Activated CD8-positive, alpha-beta memory T cell treated with anti-CD3 and anti-CD28 coated beads, Interleukin-2, amount 10 ng/mL, durations not matched to agents 7 days and 5 days (primary cell): ENCODE measurements at places on chromosomes 2 and 18. TPM values are rescaled to one million over a fixed set of nuclear protein-coding genes. Genes with fewer than 3 reads are reported as not detected.

GRCh38 chr2:196987298-196987648 is 60.8 kb upstream of the PGAP1 start:
- H3K27ac ChIP-seq, result peak overlapping the region; percentile 86
- H3K27me3 ChIP-seq, result no peaks in the 10 kb centered on the region

- H3K4me1 ChIP-seq, result no peaks in the 10 kb centered on the region
- H3K36me3 ChIP-seq, result no peaks in the 10 kb centered on the region
- no peak overlapping the region for H3K27ac ChIP-seq
- peaks cover 8% of the 10 kb centered on the region for H3K27me3 ChIP-seq
- no peak for DNase-seq
These were observed 17.6 kb downstream of the TMEM177 start for GRCh38 chr2:119696494-119697030.

GAD1 gene
- total RNA-seq, result 0.68 TPM

FAM161A gene
- 4.8 TPM for total RNA-seq
